ENCODE measurements at places on chromosomes 11 and 22. TPM values are rescaled to one million over a fixed set of nuclear protein-coding genes. Genes with fewer than 3 reads are reported as not detected.
A peak's percentile ranks its signal among the peaks of the same experiment; 100 is the strongest.

DNA sequence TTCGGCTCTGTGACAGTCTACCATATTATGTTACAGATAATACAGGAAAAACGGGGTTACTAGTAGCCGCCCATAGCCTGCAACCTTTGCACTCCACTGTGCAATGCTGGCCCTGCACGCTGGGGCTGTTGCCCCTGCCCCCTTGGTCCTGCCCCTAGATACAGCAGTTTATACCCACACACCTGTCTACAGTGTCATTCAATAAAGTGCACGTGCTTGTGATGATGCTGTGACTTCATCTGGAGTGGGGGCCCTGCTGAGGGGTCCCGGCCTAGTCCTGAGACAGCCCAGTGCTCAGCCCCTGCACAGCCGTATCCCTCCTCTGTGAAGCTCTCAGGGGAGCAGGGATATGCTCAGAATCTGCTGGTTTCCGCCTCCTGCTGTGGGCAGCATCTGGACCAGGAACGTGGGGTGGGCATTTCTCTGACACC is 1.2 kb downstream of the IFITM1 start:
- no peak for DNase-seq

DNA sequence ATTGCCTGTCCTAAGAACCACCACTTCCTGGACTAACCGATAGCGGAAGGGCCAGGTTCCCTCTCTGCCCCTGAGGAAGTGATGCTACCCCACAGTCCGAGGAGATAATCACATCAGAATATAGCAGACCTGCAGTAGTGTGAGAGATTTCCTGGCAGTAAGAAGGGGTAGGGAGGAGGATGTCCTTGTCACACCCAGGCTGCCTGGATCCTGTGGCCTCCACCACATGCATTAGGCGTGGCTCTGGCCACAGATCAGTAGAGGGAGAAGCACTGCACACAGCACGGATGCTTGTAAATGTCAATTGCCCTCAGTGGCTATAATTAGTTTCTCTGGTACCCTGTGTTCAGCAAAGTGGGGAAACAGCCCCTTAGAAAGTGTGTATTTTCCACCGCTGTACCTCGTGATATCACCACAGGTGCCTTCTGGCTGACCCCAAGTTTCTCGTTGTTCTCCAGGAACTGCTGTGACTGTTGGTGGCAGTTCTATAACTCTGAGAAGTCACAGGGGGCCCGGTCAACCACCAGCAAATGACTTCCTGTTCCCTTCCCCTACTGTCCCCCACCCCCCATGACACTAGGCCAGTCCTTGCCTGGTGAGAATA is 61.8 kb downstream of the UBASH3B start:
- DNase-seq: no peak

DNA sequence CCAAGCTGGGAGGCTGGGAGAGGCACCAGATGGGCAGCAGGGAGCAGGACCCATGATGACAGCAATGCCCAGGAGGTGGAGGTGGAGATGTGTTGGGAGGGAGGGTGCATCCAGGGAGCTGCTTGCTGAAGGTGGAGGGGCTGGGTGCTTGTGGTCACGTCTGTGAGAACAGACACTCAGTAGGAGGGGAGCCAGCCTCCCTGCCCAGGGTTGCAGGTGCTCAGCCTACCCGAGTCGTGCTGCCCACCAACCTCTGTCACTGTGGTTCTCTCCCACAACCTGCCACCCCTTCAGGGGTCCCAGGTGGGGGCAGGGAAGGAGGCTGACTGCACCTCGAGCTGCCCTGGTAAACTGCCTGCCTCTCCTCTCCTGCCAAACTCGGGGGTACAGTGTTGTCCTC is 5.5 kb downstream of the PRDX5 start:
- DNase-seq: no peak

GRCh38 chr11:66467756-66468155 is 1.1 kb downstream of the PELI3 start:
- peak; percentile 60 for DNase-seq

GRCh38 chr22:50610581-50610980 is 10.0 kb downstream of the MAPK8IP2 start:
- DNase-seq: no peak

DNA sequence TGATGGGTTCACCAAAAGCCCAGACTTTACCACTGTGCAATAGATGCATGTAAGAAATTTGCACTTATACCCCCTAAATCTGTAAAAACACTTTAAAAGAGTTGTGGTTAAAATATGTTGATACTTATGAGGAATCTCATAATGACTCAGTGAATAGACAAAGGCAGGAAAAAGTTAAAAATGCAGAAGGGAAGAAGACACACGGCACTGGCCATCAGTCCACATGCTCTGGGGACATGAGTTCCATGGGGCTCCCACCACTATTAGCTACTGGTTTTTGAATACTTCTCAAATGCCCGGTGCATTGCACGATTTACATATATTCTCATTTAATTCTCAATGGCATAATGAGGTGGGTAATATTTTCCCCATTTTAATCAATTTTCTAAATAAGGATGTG is 59.3 kb upstream of the BLID start:
- DNase-seq: no peak

DNA sequence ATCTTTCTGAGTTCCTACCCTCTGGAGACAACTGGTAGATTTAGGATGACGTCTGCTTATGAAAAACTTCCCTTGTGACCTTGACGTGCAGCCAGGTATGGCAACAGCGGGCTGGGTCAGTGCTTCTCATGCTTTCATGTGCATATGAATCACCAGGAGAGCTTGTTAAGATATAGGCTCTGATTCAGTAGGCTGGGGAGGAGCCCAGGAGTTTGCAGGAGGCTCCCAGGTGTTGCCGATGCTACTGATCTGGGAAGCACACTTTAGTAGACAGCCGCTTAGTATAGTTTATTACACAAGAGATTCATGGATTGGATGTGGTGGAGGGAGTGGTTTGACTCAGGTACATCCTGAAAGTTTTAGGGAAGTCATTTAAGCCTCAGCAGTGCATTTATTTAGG is 23.8 kb downstream of the DIXDC1 start:
- DNase-seq: peak; percentile 57

DNA sequence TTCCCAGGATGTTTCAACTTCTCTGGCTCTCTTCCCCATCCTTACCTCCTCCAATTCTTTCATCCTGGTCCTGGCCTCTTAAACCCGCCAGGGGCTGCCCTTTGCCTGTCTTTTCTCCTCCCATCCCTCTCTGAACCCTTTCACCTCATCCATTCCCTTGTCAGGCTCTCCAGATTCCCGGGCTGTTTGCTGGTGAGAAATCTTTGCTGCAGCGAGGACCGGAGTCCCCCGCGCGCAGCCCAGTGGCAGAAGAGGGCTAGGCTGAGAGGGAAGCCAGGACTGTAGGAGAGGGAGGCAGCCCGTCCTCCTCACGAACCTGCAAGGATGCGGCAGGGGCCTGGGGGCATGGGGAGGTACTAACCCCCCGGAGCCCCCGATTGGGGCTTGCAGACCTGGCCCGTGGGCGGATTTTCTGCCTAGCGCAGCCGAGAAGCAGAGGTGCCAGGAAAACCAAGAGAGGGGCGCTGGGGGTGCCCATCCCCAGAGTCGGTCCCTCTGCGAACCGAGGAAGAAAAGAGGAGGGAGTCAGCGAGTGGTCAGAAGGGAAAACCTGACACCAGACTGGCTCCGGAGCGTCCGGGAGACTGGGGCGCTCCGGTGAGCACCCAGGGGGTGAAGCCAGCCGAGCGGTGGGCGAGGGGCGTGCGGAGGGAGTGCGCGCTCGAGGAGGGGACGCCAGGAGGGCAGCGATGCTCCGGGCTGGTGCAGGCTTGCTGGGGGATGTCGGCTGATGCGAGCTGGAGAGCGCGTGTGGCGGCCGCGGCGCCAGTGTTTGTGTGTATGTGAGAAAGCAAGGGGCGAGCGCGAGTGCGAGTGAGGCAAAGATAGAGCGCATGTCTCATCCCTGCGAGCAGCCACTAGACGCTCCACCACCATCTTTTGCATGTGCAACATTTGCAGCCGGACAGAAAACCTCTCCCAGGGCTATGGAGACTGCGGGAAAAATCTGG is at the start of gene GRIA4:
Gene GRIA4, plus strand, starts transcription at position 242 of the 950 bp plus-strand sequence. CDS start 925 bp downstream, outside the sequence.
- peak; percentile 51 for DNase-seq

Gene C11orf87
- not detected for polyA plus RNA-seq

Gene MUC2
- not detected for polyA plus RNA-seq

Gene KCNE3
- 0.21 TPM for polyA plus RNA-seq

GRCh38 chr22:49324527-49325491 is 502.9 kb downstream of the BRD1 start:
- DNase-seq: no peak

GRCh38 chr11:13465909-13466371 is 2.9 kb upstream of the BTBD10 start:
- DNase-seq: no peak

GRCh38 chr11:62770778-62771143 is 435 bp upstream of the TAF6L start:
- DNase-seq: peak; percentile 63

- DNase-seq: no peak
These were observed 77.2 kb downstream of the PISD start for GRCh38 chr22:31584804-31585160.

DNA sequence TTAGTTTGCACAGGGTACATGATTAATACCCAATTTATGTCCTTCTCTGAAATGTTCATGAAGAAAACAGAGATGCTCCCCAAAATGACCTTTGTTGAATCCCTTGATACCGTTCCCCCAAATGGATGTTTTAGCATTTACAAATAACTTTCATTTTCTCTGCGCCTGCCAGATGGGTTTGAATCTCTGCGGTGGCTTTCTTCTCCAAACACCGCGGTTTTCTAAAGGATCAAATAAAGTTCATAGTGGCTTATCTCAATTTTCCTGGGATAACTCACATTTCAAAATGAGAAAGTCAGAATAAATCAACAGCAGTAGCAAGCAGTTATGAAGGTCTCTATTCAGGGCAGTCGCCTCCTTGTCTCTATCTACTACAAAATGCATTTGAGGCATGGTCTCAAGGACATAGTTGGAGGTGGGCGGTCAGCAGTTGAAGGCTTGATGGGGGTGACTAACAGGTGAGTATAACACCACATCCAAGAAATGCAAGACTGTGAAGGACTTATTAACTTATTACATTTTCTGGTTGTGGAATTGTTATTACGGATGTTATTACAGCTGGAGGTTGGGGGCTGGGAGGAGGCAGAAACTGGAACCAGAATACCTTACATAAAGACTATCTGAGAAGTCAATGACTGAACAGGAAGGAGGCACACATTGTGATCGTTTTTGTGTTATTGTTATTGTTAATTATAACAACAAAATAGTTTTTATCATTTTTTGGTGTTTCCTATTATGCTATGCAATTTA is 1513.3 kb downstream of the FAM181B start:
- DNase-seq: no peak

Gene JHY
- polyA plus RNA-seq: 0.16 TPM

GRCh38 chr22:29328566-29329500 is 13.3 kb upstream of the RASL10A start:
- peak; percentile 74 for DNase-seq

DNA sequence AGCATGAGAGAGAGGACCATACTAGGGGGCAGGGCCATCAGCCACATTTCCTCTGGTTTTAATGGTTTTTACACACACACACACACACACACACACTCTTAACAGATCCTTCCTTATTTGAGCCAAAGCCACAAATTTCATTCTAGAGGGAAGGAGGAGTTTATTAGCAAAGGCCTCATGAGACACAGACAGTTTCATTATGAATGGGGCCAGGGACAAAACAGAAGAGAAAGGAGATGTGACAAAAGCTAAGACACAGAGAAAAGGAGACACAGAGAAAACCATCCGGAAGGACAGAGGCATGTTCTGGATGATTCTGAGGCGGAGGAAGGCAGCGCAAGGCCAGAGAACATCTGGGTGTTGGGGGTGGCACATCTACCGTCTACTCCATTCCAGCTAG is 32.2 kb upstream of the ARFGAP3 start:
- no peak for DNase-seq

- DNase-seq: no peak
These were observed 30.6 kb upstream of the GAL start for GRCh38 chr11:68653486-68654430.

Gene CFL1
- polyA plus RNA-seq: 843 TPM

Gene BCO2
- 5.2 TPM for polyA plus RNA-seq

DNA sequence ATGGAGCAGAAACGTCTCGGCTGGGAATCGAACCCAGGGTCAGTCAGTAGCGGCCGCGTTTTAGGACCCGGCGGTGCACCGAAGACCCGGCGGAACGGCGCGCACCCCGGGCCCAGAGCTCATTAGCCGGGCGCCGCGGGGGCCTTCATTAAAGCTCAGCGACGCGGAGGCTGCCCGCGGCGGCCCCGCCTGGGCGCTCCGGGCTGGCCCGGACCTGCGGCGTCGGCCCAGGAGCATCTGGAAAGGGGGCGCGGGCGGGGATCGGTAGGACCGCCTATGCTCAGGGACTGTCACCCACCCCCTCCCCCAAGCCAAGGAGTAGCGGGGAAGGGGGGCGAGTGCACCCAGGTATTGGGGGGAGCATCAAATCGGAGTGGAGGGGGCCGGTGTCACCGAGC is 52.2 kb downstream of the CYTH4 start:
- DNase-seq: no peak

Gene GATD1
- 17.7 TPM for polyA plus RNA-seq

Gene OR2AT4
- polyA plus RNA-seq: not detected

- DNase-seq: no peak
These were observed 1.0 kb upstream of the PLAAT2 start for GRCh38 chr11:63564056-63564774.

Measured in psoas muscle (tissue), 8 donors.